ENCODE measurements at places on chromosomes 7 and 10.

DNA sequence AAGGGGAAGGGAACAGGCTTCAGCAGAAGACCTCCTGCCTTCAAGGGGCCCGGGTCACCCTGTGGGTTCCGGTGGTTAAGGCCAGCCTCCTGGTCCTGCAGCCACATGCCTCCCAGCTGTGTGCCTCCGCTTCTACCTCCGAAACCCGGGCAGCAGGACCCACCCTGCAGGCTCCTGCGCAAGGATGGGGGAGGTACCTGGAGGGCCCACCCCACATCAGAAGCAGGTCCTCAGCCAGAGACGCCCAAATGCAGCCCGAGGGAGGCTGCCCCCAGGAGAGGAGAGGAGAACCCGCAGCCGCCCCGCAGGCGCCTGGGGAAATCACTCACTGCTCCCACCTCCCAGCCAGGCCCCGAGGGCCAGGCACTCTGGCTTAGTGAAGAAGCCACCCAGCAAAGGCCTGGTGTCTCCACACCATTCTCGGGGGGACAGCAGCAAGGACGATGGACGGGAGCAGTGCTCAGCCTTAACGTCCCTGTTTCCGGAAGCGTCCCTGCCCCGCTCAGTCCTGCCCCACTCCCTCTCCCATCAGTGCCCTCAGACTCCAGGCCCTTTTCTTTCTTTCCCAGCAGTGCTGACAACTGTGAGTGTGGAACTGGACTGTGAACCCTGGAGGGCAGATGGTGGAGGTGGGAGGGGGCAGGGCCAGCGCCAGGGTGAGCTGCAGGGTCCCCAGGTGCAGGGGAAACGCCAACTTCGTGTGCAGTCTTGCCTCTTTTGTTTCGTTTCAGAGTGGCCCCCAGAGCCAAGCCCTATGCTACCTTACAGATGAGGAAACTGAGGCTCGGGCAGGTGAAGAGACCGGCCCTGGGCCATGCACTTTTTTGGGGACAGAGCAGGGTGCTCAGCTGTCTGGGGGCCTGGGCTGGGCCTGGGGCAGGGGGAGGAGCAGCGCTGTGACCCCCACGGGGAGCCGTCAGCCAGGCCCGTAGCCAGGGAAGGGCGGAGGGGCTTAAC lies 138.0 kb downstream of the FAM53B start:
- DNase-seq, result no peak

- DNase-seq, result no peak
These were observed 142.2 kb downstream of the EMX2 start for GRCh38 chr10:117684672-117685211.

- DNase-seq, result no peak
These were observed 83.5 kb upstream of the CUX1 start for GRCh38 chr7:101733713-101734475.

- peak; percentile 75 for DNase-seq
These were observed 23.8 kb upstream of the GLCCI1 start for GRCh38 chr7:7944619-7945282.

DNA sequence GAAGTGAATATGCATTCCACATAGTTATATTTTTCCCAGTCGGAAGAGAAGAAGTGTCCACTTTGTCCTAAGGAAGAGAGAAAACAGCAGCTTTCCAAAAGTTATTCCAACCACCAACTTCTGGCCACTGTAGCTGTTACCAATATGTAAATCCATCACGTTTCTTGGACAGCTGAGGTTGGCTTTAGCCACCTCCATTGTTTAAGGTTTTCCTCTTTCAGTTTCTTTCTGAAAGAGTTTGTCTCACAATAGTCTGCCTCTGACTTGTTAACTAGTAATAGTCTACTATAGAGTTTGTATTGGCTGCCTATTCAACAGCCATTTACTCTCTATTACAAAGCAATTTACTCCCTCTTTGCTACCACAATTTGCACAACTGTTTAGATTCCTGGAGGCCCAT lies 457.6 kb upstream of the LRRN3 start:
- no peak for DNase-seq

DNA sequence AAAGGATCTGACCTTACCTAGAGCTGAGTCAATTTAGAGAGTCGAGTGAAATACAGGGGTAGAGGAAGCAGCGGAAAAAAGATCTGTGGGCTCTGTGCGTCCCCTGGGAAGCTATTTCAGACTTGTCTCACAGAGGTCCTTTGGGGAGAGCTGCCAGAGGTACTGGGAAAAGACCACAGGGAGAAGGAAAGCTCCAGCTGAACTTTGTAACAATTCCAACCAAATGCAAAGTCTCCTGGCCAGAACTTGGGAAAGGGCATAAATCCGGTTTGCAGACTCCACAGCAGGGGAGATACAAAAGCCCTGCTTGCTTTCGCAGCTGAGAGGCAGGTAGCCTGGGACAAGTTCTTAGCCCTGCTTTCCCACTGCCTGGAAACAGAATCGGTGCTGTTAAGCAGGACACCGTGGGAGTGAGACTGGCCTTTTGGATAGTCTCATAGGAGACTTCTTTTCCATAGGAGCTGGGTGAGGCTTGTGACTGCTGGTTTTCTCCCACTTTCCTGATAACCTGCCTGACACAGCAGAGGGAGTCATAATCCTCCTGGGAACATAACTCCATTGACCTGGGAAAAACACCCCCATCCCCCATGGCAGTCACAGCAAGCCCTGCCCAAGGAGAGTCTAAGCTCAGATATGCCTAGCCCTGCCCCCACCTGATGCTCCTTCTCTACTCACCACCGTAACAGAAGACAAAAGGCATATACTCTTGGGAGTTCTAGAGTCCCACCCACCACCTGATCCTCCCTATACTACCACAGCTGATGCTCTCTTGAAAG lies 926.2 kb downstream of the KCNMA1 start:
- DNase-seq, result no peak

DNA sequence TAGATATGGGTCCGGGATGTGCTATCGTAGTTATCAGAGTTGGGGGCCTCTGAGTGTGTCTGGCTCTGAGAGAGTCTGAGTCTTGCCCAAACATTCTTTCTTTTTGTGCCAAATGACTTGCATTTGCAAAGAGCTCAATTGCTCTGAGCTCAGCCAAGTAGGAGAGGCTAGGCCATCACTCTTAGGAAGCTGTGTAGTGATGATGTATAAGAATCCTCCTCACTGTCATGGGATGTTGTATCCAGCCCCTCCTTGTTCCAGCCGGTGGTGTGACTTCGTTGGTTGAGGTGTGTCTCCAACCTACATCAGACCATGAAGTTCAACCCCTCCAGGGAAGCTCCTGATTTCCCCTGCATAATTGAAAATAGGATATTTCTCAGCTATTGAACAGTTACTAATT lies 97.5 kb upstream of the NPS start:
- DNase-seq, result no peak

GRCh38 chr7:16450366-16450765 lies 15.2 kb downstream of the SOSTDC1 start:
- DNase-seq, result no peak

- no peak for DNase-seq
These were observed 45.8 kb downstream of the ZNF800 start for GRCh38 chr7:127346575-127347256.

DNA sequence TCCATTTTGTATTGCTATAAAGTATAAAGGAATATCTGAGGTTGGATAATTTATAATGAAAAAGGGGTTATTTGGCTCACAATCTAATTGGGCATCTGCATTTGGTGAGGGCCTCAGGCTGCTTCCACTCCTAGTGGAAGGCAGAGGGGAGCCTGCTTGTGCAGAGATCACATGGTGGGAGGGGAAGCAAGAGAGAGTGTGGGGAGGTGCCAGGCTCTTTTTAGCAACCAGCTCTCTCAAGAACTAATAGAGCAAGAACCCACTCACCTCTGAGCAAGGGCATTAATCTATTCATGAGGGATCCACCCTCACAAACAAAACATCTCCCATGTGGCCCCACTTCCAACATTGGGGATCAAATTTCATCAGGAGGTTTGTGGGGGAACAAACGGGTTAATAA lies 64.6 kb downstream of the OGDH start:
- DNase-seq, result no peak

- no peak for DNase-seq
These were observed 467.2 kb downstream of the TCERG1L start for GRCh38 chr10:130844310-130844709.

GRCh38 chr7:139294951-139295575 lies 46.1 kb upstream of the FMC1 start:
- no peak for DNase-seq

Measured in CD4-positive, alpha-beta T cell treated with Interleukin-21 for 1 hour (primary cell).